ENCODE measurements at places on chromosomes 4 and X.

DNA sequence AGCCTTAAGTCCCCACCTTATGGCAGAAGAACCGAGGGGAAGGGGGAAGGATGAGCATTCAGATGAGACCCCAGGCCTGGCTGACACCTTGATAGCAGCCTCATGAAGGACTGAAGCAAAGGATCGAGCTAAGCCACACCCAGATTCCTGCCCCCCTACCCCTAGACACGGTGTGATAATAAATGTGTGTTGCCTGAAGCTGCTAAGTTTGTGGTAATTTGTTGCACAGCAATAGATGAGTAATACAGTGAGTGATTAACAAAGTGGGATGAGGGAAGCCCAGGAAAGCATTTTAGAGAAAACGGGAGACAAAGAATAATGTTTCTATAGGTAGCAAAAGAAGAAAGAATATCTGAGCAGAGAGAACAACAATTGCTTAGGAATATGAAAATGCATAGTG, 404.2 kb downstream of the MID1IP1 start:
- no peak for DNase-seq

GRCh38 chr4:26248647-26249046, 72.2 kb upstream of the RBPJ start:
- peak; percentile 81 for DNase-seq

GRCh38 chr4:186724864-186725468, 1.3 kb upstream of the FAT1 start:
- peak; percentile 46 for DNase-seq

DNA sequence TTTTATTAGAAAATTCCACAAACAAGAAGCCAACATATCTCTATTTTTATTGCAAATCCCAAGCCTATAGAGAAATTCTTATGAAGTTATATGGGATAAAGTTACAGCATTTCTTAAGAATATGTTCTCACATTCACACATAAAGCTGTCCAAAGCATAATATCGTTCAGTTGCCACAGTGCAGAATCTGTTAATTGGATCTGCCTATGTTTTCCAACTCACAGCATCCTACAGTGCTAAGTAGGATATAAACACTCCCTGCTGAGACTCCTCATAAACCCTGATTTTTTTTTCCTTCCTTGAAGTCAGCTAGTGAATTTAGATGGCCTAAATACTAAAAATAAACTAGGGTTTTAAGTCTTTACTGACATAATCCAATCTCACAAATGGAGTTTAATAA, 307.9 kb downstream of the PDGFC start:
- no peak for DNase-seq

DNA sequence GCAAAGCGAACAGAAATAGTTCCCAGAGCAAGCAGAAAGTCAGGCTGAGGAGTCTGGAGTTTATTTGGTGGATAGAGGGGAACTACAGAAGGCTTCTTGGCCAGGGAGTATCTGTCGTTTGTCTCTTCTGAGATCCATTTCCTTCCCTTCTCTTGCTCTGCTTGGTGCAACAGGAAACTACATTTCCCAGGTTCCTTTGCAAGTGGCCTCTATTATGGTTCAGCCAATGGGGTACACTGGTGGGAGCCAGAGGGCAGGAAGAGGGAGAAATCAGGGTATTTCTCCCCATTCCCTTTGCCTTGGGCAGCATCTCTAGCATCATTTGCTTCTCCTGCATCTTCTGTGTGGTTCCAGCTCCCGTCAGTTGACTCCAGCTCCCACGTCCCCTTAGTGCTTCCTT, 142.1 kb downstream of the BCOR start:
- no peak for DNase-seq

GRCh38 chr4:19534159-19534558, 717.5 kb upstream of the SLIT2 start:
- DNase-seq = no peak

DNA sequence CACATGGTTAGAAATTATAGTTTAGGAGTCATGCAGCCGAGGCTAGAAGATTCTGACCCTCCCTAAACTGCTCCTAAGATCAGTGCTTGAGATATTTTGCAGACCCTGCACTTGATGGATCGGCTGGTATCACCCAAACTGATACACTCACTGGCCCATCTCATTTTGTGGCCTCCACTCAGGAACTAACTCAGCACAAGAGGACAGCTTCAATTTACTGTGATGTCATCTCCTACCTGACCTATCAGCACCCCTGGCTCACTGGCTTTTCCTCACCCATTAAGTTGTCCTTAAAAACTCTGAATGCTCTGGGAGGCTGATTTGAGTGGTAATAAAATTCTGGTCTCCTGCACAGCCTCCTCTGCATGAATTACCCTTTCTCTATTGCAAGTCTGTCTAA, 450.9 kb downstream of the PCDH10 start:
- DNase-seq = no peak

- peak; percentile 57 for DNase-seq
Observed at GRCh38 chr4:19993242-19993641, 258.5 kb upstream of the SLIT2 start.

DNA sequence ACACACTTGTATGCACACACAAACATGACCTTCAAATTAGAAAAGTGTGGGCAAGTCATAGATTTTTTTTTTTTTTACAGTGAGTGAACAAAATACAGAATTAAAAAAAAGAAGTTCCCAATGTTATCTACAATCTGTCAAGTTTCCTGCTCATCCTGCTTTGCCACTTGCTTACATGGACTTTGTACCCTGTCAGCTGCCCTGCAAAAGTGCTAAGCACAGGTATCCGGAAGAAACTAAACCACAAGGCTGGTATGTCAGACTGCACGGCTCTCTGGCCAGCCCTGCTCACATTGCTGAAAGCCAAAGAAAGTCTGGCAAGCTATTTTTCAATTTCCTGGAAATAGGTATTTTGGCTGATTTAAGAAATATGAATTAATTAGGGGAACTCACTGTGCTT, 38.9 kb upstream of the BCLAF3 start:
- no peak for DNase-seq

DNA sequence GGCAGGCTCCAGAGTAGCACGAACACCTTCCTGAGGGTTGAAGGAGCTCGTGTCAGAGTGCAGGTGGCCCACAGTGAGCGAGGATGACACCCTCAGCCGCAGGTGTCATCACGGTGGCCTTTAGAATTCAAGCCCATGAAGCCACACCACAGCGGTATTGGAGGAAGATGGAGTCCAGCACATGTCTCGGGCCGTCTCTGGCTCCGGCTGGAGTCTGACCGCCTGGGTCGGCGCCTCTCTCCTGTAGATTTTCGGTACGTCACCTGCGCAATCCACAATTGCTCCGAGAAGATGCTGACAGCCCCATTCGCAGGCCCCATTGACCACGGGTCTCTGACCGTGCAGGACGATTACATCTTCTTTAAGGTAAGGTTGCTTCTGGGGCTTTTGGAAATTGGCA, 229.4 kb upstream of the PSAPL1 start:
- DNase-seq = no peak

- no peak for DNase-seq
Observed at GRCh38 chr4:139817657-139818452, 152.2 kb downstream of the MGST2 start.

DNA sequence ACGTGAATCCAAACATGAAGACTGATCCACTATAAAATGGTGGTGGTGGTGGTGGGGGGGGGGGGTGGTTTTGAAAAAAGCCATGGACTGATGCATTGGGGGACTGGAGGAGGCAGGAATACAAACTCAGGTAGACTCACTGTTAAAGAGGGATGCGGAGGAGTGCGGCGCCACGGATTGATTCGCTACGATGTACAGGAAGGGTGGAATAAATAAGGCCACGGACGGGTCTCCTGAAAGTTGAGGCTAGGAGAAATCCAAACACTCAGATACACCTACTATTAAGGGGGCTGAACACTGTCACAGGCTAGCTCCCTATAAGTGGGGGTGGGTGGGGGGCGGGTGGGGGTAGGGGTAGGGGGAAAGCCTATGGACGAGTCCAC, 591 bp downstream of the ELK1 start:
- no peak for DNase-seq

DNA sequence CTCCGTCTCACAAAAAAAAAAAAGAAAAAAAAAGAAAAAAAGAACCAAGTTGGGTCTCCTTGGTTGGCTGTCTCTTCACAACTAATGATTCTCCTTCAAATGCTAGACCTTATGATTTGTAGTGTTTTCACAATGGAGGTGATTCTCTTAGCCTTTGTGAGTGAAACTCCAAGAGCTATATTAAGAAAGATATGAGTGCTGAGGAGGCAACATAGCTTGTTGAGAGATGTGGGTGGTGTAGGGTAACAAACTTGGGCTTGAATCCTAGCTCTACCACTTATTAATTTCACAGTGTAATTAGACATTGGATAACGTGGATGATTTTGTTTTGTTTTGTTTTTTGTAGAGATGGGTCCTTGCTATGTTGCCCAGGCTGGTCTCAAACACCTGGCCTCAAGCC, 10.4 kb upstream of the SEPTIN11 start:
- DNase-seq = no peak

GRCh38 chrX:133868682-133869081, 116.7 kb downstream of the GPC3 start:
- DNase-seq = no peak

- DNase-seq = no peak
Observed at GRCh38 chr4:71303850-71304249, 35.0 kb upstream of the SLC4A4 start.

GRCh38 chrX:65587616-65588526, 53.3 kb upstream of the LAS1L start:
- DNase-seq = no peak

DNA sequence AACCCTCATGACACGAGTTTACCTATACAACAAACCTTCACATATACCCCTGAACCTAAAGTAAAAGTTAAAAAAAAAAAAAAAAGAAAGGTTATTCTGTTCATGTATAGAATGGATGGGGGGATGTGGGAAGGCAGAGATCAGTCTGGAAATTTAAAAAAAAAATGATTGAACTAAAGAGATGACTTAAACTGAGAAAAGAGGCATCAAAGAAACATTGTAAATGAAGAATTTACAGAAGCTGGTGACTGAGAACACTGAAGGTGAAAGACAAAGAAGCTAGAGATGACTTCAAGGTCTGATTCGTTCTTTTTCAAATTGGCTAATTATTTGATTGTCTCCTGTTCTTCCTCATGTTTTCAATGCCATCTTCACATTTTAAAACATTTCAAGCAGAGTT, 12.8 kb upstream of the ABCG2 start:
- no peak for DNase-seq

DNA sequence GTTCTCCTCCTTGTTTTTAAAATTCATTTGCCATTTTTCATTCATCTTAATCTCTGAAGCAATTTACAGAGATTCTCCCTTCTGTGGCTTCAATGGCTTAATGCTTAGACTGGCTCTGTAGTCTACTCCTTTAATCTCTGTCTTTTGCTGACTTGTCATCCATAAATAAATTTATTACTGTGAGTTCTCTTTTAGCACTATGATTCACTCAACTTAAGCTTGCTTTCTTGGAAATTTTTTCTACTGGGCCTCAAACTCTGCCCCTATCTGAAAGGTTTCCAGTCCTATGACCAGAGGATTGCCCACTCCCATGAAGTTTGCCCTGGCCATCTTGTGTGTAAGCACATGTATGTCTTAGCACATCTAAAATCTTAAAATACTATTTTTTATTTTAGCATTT, 251.1 kb downstream of the DCLK2 start:
- DNase-seq = no peak

DNA sequence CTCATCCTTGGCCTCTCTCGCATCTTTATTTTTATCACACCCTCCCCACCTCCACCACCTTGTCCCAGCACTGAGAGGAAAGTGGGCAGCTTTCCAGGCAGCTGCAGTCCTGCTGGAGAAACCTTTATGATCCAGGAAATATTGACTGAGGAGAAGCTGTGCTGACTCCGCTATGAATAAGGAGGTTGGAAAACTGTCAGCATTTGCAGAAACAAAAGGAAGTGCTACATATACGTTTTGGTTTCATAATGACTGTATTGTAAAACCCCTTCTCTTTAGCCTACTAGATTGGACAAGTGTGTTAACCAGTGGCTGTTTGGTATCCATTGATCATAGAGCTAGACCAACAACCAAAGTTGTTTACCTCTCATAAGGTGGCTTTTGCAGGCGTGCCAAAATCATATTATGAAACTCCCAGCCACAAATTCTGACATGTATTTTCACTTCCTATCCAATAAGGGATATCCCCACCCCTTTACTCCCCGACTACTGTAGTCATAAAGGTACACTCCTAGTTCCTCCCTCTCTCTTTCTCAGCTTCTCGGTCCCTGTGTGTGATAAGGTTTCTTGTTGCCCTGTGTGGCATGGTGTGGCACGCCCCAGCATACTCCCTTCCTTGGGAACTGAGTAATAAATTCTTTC, 88.4 kb downstream of the GPR143 start:
- peak; percentile 40 for DNase-seq

GRCh38 chr4:152340818-152341217, 195.1 kb downstream of the FBXW7 start:
- DNase-seq = no peak

GRCh38 chr4:94871644-94872305, 114.0 kb downstream of the BMPR1B start:
- DNase-seq = peak; percentile 68

DNA sequence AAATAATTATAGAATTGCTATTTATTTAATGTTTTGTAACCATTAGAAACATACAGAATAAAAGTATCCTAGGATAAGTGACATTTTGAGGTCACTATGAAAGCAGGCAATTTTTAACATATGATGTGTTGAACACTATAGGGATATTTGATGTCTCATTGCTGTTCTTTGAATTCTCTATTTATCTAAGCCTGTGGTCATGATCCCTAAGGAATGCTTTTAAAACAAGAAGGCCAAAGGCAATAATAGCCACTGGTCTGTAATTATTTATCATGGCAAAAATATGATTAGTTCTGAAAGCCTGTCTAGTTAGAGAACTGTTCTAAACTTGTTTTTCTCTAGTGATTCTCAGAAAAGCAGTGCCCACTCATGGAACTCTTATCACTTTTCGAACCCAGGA, 186.6 kb downstream of the RPA4 start:
- no peak for DNase-seq

GRCh38 chr4:134650461-134650860, 448.9 kb upstream of the PABPC4L start:
- DNase-seq = no peak

DNA sequence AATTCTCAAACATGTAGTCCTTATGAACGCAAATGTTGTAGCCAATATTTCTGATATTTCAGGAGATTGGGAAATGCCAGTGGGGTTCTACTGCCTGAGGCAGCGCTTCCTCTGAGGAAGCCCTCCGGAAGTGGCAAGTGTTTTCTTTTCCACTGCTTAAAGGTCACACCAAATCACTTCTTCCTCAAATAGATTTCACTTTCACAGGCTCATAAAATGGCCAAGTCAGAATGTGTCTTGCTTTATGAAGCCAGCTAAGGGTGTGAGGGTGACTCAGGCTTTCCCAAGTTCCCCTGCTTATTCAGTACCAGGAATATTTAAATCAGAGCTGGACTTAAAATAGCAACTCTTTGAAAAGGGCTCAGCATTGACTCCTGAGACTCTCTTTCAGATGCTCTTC, 514.2 kb upstream of the DIPK2B start:
- DNase-seq = peak; percentile 46

DNA sequence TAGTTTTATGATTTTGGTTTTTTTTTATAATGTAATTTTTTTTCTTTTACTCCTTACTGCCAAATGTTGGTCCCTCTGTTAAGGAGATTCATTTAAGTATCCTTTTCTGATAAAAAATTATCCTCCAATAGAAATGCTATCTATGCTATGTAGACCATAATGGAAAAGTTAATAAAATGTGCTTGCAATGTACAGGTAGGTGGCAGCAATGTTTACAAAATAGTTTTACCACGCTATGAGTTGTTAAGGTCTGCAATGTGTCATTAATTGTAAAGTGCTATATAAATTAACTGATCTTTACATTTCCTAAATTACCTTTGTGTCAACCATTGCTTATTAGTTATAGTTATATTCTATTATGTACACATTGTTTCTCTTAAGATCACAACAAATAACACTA, 3.8 kb upstream of the CENPC start:
- DNase-seq = no peak

- DNase-seq = no peak
Observed at GRCh38 chr4:98599617-98600205, 58.7 kb downstream of the TSPAN5 start.
